ENCODE measurements at places on chromosomes 11 and 22.

DNA sequence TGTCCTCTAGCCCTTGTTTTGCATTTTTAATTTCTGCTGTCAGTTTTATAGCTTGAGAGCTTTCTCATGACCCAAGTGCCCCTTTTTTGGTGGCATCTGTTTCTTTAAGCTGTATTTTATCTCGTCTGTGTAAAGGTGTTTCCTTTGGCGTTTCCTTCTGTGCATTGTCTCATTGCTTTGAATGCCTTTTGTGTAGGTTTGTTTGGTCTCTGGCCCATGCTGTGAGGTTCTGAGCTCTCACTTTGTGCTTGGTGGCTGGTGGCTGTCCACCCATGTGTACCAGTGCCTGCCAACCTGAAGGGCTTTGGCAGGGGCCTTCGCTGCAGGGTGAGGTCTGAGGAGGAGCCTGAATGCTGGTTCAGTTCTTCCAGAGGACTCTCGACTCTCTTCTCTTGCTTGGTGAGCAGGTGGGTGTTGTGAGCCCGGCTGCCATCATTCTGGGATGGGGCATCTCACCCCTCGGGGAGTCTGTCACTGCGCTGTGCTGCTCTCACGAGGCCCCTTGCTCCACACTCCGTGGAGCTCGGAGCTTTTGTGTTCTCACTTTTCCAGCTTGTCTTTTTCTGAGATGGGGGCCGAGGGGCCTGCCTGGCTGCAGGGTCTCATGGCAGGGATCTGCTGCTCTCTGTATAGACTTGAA, 14.9 kb downstream of the AP2A2 start:
- no peak for DNase-seq

GRCh38 chr11:72446929-72447769, 12.8 kb upstream of the CLPB start:
- no peak for DNase-seq

- DNase-seq, result no peak
Measured at GRCh38 chr22:39355080-39355479, 5.3 kb downstream of the SYNGR1 start.

DNA sequence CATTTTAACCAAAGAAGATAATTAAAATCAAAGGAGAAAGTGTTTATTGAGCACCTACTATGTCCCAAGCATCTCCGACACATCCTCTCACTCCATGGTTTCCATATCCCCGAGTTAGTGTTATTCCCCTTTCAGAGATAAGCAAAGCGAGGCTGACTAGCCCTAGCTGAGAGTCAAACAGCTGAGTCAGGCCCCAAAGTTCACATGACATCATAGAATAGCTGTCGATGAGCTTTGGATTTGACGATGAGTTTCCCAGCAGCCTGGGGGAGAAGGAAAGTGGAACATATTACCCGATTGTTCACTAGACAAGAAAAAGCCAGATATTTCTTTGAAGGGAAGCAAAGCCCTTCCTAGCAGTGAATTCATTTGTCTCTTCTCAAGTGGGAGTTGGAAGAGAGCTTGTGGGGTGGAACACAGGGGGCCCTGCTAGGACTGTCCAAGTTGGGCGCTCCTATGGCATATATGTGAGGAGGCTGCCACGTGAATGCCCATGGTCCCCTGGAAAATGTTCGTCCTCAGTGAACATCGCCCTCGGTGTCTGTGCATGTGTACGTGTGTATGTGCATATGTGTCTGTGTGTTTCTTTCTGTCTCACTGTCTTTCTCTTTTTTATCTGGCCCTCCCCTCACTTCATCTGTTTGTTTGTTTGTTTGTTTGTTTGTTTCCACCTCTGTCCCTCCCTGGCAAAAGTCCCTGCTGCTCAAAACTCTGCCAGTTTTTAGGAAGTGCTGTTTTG, 493 bp upstream of the CYTH4 start:
- DNase-seq, result no peak

- no peak for DNase-seq
Measured at GRCh38 chr22:28607795-28608194, 71.8 kb downstream of the TTC28 start.

- DNase-seq, result no peak
Measured at GRCh38 chr11:105148241-105148640, 8.7 kb upstream of the CARD18 start.

DNA sequence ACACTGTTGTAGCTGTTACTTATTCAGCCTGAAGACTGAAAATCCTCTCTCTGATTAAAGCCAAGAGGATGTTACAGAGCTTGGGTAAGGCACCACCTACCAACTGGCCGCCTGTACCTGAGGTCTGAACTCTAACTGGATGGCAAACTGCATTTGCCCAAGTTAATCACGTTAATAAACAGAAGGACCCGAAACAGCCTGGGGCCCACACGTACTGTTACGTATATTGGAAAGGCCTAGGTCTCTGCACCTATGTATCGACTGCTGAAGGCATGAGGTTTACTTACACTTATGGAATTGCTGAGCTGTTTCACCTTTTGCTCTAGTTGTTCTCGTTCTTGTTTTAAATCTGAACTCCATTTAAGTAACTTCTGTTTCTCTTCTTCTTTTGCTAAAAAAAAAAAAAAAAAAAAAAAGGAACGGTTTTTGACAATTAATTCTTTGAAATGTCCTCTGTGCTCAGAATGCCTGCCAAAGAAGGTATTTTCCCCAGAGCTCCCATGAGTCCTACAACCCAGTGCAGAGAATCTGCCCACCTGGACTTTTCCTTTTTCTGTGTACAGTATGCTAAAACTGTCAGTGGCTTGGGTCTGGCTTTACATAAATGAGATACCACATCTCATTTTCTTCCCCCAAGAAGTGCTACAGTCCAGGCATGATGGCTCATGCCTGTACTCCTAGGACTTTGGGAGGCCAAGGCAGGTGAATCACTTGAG, 13.1 kb downstream of the LARGE2 start:
- DNase-seq, result no peak

GRCh38 chr11:114237321-114238280, 58.6 kb upstream of the NNMT start:
- no peak for DNase-seq
